ENCODE measurements at places on chromosomes 5 and 9.
A peak's percentile ranks its signal among the peaks of the same experiment; 100 is the strongest.

- no peak overlapping the region for H3K27ac ChIP-seq
- H3K27me3 ChIP-seq: no peaks in the 10 kb centered on the region
- H3K4me1 ChIP-seq: no peaks in the 10 kb centered on the region
- no peak for DNase-seq
- no peaks in the 10 kb centered on the region for H3K36me3 ChIP-seq
Observed at GRCh38 chr5:144405991-144406390, 235.3 kb downstream of the KCTD16 start.

GRCh38 chr9:120713257-120714087, 798 bp downstream of the MEGF9 start:
- peak overlapping the region; percentile 87 for H3K4me3 ChIP-seq
- H3K27me3 ChIP-seq: no peaks in the 10 kb centered on the region
- H3K4me1 ChIP-seq: peaks cover 35% of the 10 kb centered on the region
- H3K36me3 ChIP-seq: no peaks in the 10 kb centered on the region
- peak; percentile 17 for DNase-seq

DNA sequence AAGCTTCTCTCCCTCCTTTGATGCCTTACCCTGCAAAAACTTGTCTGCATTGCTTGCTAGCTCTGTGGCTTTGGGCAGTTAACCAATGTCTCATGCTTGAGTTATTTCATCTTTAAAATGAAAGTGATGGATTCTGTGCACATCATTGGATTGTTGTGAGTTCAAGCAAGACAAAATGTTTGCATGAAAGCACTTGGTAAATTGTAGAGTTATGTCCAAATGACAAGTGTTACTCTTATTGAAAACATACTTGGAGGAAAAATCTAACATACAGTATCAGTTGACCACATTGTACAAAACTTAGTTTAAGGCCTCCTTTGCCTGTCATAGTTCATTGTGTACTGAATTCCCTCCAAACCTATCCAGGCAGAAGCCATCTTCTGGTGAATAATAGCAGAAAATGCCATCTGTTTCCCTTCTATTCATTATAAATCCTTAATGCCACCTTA, 30.0 kb downstream of the TGFBR1 start:
- DNase-seq: no peak
- no peak overlapping the region for H3K27ac ChIP-seq
- H3K4me3 ChIP-seq: no peak overlapping the region
- H3K36me3 ChIP-seq: peaks cover 61% of the 10 kb centered on the region

GRCh38 chr9:98491231-98491651, 217.5 kb downstream of the GABBR2 start:
- no peaks in the 10 kb centered on the region for H3K4me1 ChIP-seq
- H3K27ac ChIP-seq: no peak overlapping the region
- H3K36me3 ChIP-seq: no peaks in the 10 kb centered on the region
- H3K27me3 ChIP-seq: peaks cover 1% of the 10 kb centered on the region

DNA sequence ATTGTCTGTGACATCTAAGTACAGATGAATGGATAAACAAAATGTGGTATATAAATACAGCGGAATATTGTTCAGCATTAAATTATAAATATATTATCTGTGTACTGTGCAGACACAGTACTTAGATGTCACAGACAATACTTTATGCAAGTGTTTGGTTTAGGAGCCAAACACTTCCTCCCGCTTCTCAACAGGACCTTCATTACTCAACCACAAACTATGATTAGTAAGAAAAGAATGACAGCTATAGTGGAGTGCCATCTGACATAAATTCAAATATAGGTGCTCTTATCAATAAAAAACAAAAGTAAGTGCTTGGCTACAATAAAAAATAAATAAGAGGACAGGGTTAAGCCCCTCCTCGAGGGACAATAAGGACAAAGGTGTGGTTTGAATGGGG, 38.9 kb upstream of the STX17 start:
- peak overlapping the region; percentile 54 for H3K27ac ChIP-seq
- DNase-seq: no peak
- peaks cover 43% of the 10 kb centered on the region for H3K4me1 ChIP-seq
- no peaks in the 10 kb centered on the region for H3K27me3 ChIP-seq
- H3K4me3 ChIP-seq: no peak overlapping the region
- H3K36me3 ChIP-seq: peaks cover 66% of the 10 kb centered on the region

DNA sequence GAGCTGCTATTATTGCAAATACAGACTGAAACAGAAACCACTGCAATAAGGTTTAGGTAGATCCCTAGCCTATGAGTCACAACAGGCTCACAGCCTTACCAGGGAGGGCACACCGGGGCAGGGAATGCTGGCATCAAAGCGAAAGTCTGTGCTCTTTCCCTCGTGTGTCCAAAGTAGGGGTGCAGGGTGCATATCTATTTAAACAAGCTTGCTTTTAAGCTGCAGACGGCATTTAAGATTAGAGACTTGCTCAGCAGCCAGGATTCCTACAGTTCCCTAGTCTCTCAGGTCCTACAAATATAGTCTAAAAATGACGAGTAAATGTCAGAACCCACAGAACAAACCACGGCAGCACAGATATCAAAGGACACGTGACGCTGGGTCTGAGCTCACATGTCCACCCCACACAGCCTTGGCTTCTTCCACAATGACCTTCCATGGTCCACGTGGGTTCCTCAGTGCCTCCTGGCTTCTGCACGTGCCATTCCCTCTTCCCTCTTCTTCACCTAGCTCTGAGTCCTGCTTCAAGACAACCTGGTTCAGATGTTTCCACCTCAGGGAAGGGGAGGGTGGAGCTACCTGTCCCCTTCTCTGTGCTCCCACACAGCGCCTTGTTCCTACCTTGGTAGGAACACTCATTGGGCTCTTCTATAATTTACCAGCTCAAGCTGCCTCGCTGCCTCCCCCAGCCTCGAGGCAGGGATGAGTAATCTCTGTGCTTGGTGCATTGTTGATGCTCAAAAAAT, 193.2 kb downstream of the MAPKAP1 start:
- H3K36me3 ChIP-seq: peaks cover 4% of the 10 kb centered on the region
- peaks cover 17% of the 10 kb centered on the region for H3K4me1 ChIP-seq
- peak overlapping the region; percentile 66 for H3K27ac ChIP-seq
- no peak overlapping the region for H3K4me3 ChIP-seq

DNA sequence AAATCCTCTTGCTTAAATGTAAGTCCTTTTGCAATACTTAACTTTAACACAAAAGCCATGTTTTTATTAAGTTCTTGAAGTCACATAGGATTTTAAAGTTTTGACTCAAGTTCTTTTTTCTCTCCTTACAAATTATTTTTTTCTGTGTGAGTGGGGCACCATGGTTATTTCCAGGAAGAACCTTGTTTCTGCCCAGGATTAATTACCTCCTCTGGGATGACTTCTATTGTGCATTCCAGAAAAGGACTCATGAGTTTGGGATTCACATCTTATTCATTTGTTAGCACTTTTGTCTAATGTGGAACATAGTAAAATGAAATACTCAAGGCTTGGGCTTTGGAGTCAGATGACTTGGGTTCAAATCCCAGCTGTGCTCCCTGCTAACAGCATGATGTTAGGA, 421.4 kb upstream of the WWC1 start:
- no peak overlapping the region for H3K4me3 ChIP-seq
- H3K27me3 ChIP-seq: no peaks in the 10 kb centered on the region
- no peaks in the 10 kb centered on the region for H3K4me1 ChIP-seq
- no peak overlapping the region for H3K27ac ChIP-seq
- DNase-seq: no peak

All from activated T-helper 2 cell treated with anti-CD3 and anti-CD28 coated beads, Interferon-gamma antibody, Interleukin-2, Interleukin-4, amounts not matched to agents 10 μg/mL and 5 μg/mL and 100 μg/mL, durations not matched to agents 14 hours and 24 hours and 36 hours (primary cell).